ENCODE measurements at places on chromosomes 2 and 18.
A peak's percentile ranks its signal among the peaks of the same experiment; 100 is the strongest.

DNA sequence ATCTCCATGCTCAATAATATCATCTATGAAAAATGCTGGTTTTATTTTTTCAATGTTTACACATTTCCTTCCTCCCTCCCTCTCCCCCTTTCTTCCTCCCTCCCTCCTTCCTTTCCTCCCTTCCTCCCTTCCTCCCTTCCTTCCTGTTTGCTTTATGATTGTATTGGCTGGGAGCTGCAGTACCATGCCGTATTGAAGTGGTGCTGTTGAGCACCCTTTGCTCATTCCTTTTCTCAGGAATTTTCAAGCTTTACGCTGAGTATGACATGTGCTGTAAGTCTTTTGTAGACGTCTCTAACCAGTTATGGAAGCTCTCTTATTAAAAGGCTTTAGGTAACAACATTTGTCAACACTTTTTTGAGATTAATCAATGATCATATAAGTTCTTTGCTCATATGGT is 100.4 kb downstream of the SNTG2 start:
- no peak for DNase-seq

GRCh38 chr2:176709991-176710390 is 440.7 kb downstream of the MTX2 start:
- no peak for DNase-seq

GRCh38 chr2:56244911-56245530 is 61.2 kb downstream of the CCDC85A start:
- DNase-seq, result no peak

GRCh38 chr2:4715065-4715464 is 977.1 kb upstream of the SOX11 start:
- no peak for DNase-seq

DNA sequence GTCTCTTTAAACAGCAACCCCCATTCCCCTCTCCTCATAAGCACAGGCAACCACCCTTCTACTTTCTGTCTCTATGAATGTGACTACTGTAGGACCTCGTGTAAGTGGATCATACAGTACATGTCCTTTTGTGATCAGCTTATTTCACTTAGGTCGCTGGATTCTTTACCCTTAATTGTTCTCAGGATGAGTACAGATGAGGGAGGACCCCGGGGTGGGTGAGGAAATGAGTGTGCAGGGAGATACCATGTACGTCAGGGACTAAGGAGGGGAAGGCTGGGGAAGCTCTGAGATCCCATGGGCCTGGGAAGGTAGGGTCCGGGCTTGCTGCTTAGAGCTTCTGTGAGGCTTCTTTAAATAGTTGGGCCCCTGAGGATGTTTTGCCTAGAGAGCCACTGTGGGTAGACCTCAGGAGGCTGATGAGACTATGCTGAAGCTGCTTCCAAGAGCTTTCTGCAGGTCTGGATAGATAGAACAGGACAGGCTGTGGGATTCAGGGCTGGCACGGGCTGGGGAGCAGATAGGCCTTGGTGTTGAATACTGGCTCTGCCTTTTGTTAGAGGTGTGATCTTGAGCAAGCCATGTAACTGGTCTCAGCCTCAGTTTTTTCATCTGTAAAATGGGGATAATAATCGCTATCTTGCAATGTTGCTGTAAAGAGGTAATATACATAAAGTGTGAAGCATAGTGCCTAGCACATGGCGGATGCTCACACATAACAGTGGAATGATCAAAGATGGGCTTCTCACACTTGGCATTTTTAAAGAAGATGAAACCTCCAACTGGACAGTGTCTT is 155.3 kb downstream of the PRKCE start:
- DNase-seq, result no peak

DNA sequence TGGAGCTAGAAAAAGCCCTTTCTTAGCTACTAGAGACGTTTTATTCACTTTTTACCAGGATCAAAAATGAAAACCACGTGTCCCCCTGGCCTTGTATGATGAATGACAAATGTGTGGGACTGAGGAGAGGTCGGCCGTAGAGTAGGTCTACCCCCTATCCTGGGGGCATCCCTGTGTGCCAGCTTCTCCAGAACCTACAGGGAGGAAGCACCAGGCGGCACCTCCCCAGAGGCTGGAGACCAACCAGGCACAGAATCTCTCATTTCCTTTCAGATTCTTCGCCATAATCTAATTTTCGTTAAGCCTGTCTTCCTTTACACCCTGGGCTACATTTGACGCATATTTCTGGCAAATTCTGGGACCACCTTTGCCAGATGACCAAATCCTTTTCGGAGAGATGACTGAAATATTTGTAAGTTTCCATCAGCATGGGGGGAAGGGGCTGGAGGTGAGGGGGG is 15.9 kb downstream of the TWIST2 start:
- peak; percentile 47 for DNase-seq

- DNase-seq, result no peak
Measured at GRCh38 chr2:53217250-53217649, 550.4 kb upstream of the CHAC2 start.
